Stimulated activated CD4-positive, alpha-beta T cell treated with anti-CD3 and anti-CD28 coated beads, Interleukin-12 subunit alpha, Interleukin-12 subunit beta, amount 100 ng/mL, for 48 hours (primary cell): ENCODE measurements at places on chromosomes 1 and 21.

GRCh38 chr1:231494439-231495110 lies 33.9 kb upstream of the TSNAX start:
- DNase-seq: no peak

GRCh38 chr1:65911679-65912078 lies 119.0 kb downstream of the PDE4B start:
- no peak for DNase-seq

DNA sequence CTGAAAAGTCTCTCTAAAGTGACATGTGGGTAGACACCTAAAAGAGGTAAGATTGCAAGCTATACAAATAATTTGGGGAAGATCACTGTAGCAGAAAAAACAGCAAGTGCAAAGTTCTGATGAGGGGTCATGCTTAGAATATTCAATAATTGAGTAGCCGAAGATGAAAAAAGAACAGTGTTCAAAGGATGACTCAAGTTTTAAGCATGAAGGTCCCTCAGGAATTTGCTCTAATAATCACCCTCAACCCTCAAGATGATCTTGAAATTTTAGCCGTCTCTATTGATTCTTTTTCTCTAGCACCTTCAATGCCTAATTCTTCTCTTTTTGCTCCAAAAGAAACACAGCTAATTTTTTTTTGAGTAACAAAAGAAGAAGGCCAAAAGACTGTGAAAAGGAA lies 190.6 kb upstream of the ZNHIT6 start:
- DNase-seq: no peak

- no peak for DNase-seq
These were observed 15.0 kb upstream of the F5 start for GRCh38 chr1:169601096-169601881.

- no peak for DNase-seq
These were observed 88.9 kb downstream of the UBR4 start for GRCh38 chr1:19121192-19121591.
